ENCODE measurements at places on chromosomes 5 and 9.

DNA sequence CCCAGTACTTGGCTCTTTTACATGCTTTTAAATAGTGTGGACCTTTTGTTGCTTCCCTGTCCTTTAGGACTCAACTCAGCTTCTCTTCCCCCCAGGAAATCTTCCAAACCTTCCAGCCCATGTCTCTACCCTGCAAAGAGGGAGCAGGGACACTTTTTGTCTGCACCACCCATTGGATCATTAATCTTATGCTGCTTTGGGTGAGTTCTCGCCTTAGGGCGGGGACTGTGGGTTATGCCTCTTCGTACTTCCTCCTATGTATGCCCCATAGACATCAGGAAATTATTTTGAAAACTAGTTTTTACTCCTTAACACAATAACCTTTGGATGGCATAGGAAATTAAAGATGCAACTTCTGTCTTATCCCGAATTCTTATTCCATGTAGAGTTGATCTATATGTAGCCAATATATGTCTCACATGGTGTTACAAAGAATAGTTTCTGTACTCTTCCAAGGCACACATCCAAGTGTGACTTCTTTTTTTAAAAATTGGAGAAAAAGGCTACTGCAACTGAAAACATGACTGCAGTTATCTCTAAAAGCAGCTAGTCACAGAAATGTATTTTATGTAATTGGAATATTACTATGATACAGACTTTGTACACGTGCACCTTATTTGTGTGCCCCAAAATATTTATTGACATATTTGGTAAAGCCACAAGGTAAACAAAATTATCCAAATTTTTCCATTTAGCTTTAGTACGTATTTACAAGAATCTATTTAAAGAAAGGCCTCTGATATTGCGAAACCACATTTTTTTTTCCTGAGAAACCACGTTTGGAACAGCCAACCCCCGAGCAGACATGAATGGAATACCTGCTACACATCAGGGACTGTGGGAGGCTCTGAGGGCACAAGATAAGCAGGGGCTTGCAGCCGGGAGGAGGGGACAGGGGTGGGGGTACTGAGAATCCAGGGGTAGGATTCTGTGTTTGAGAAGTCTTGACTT is 133.6 kb downstream of the WDR41 start:
- no peak for DNase-seq

DNA sequence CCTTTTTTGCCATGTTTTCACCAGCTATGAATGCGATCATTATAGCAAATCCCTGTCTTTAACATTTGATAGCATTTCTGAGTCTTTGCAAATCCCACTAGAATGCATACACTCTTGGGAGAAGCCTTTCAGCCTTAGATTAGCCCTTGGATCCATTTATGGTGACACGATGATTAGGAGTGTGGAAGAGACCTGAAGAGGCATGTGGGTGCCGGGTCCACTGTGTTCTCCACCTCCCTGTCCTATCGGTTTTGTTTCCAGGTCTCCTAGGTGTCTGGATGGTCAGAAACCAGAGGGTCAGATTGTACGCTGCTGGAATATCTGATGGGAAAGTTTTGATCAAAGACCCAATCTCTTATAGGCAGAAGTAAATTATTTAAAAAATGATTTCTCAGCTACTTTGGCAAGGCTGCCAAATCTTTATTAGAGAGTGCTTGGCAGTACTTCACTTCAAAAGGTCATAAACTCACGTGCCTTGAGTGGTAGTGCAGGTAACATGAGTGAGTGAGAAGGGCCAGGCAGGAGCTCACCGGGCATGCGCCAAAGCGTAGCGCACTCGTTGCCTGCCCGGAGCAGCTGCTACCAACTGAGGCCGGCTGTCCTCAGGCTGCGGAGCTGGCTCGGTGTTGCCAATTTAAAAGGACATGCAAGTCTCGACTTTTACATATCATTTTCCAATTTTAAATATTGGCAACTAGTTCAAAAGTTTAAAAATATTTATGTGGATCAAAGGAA is 51.3 kb downstream of the PCSK5 start:
- no peak for DNase-seq

DNA sequence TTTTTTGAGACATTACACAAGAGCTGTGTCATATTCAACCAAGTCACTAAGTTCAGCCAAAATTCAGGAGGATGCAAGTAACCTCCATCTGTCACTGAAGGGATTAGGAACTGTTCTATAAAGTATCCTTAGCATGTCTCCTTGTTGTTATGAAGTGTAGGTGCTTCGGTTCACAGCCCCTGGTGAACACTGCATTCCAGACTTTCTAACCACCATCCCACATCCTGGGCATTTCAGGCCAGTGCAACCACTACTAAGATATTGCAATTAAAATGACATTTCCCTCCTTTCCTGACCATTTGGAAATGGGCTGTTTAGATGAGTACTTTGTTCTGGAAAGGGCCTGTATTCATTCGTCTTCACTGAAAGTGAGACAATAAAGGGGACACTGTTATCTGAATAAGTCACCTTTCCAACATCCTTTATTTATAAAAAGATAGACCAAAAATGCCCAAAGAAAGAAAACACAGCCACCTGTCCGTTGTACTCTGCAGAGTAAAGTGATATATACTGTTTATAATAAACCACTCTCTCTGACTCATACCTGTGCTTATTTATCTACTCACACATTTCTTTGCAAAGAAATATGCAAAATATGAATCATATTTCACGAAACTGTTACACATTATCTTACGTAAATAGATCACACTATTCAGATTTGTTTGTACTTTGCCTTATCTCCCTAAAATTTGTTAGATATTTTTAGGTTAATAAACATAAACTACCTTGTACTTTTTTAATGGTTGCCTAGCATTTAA is 861.9 kb downstream of the CDH18 start:
- no peak for DNase-seq

- no peak for DNase-seq
Measured at GRCh38 chr5:136686192-136686872, 321.0 kb upstream of the TRPC7 start.

DNA sequence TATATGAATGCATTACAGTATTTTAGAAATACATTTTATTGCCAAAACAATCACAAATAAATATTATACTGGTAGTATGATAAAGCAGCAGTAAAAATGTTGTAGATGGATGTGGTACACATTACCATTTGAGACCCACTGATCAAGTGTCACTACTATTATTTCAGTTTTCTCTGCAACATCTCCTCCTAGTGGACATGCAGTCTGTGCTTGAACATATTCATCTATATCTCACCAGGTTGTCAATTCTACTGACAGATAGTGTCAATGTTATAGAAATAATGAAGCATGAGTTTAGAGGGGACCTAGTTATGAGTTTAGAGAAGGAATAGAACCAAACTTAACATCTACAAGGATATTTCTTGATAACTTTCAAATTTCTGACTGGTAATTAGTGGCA is 39.2 kb upstream of the ELOVL7 start:
- DNase-seq = no peak

Measured in activated CD4-positive, alpha-beta T cell treated with anti-CD3 and anti-CD28 coated beads, Interleukin-2, amount 50 U/mL, for 24 hours (primary cell).